ENCODE measurements at places on chromosomes 5 and 9.

DNA sequence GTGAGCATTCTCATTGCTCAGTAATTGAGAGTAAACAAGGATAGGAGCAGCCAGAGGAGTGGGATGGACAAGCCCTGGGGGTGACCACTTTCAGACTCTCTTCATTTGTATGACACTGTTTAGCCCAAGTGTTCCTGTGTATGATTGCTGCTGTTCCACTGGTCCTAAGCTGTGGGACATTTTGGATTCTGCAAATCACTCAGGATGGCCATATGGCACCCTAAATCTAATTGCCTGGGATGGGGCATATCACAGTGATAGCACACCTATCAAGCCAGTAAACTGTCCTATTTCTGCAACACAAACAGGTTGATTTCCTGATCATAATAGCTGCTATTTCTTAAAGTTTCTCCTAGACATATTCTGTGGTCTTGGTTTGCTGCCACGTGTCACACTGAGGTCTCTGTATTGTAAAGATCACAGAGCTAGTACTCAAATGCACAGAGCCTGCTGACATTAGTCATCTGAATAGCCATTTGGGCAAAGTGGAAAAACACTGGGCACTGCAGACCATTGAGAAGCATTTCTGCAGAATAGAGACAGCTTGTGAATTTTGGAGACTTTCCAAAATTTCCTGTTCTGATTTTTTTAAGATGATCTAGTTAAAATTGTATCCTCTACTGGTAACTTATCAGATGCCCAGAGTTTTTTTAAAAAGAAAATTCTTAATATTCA, 320.2 kb downstream of the RFX3 start:
- no peak for DNase-seq

DNA sequence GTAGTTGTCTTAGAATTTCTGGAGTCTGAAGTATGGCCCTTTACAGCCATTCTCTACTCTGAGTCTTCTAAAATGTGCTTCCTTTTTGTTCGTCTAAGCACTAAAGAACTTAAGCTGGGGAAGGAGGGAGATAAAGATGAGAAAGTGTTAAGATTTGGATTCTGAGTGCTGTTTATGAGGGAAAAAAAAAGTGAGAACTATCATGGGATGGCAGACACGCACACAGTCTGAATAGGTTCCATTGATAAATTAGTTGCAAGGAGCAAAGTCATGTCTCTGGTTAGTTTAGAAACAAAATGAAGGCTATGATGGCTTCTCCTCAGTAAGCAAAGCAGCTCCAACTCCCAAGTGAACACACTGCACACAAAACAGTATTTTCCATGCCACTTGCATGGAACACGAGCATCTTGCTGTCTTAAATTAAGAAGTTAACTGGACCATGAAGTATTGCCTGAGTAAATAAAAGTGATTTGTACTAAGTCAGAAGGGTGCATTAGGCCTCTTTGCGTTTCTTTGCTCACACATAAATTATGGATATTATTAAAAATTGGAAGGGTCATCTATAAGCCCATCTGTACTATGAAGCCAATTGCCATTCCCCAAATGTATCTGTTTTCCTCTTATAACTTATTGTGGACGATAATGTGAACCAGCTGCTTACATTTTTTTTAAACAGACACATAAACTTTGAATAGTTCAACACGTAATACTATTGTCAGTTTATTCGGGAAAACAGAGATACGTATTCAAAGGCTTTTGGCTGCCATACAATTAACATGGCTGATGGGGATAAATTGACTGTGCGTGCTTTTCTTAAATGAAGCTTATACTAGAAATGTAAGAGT, 199.3 kb downstream of the SGCD start:
- DNase-seq, result no peak

GRCh38 chr5:118314931-118315330, 673.4 kb downstream of the DTWD2 start:
- DNase-seq, result no peak

DNA sequence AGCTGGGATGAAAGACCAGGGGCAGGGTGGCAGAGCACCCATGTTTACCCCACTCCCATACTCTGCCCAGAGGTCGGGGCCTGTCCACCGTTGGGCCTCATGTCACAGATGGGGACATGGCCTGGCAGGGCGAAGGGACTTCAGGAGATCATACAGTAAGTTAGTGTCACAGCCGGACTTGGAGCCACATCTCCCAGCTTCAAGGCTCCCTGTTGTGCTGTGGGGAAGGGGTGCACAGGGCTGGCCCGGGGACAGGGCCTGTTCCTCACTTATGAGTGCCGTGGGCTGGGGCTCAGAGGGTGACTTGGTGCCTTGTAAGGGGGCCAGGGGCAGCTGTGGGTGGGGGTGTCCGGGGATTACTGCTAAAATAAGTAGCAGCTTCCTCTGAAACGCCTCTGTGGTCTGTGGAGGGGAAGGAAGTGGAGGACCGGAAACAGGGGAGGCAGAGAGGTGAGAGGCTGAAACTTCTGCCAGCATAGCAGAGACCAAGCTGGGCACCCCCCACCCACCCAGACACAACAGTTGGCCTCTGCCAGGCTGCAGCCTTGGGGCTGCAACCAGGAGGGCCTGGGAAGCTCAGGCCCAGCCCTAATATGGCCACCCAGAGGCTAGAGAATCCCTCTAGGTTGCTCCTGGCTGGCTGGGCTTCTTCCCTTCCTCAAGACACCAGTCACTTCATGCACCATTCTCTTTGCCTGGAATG, 41.1 kb upstream of the NEK6 start:
- peak; percentile 96 for DNase-seq

DNA sequence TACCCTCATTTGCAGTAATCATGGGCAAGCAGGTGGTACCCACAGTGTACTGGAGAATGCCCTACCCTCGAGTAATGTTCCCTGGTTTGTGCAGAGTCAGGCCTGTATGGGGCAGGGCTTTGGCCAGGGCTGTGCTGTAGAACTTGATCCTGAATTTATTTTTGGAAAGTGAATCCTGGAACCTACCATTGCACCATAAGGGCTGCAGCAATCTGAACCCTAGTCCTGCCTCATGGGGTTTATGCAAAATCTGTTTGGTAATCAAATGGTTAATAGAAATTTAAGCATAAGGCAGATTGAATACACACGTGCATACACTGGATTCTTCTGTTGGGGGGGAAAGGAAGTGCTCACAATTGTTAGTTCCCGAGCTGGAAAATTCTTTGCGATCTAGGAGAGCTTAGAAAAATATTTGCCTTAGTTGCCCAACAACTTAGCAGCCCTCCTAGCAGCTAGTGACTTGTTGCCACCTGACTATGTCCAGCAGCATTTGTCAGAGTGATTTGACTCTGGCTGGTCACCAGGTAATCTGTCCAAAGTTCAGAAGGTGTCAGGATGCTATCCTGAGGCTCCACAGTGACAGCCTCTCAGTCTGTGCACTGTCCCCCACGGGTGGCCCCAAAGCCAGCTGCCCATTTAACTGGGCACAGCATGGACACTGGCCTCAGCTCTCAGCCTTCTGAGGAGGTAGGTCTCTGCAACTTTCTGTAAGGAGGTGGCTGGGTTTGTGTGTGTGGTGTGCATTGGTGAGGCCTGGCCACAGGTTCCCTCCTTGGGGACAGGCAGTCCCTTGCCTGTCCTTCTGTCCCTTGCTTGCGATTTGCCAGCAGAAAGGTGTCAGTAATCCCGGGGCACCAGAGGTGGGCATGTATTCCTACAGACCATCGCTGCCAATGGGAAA, 8.3 kb downstream of the MVB12B start:
- no peak for DNase-seq

DNA sequence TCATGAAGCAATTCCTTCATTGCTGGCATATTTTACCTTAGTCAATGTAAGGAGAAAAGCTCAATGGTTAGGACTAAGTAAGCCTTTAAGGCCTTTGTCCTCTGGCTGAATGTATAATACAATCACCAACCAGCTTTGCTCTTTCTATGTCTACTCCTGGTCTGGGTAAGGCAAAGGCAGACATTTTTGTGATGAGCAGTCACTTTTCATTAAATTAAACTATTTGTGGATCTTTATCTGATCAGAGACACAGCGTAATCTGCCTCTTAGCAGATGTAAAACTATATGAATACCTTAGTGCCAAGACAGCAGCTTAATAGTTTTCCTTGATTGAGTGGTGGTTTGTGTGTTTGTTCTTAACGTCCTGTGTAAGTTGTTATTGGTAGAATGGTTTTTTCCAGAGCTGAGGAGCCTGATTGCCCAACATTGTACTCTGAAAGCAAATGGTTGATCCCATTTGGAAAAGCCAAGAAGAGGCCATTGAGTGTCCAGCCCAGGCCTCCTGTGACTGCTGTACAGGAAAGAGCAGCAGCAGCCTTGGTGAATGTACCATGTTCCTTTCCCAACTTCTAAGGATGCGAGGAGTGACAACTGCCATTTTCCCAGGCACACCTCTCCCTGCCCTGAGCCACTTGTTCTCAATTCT, 16.5 kb upstream of the CXXC5 start:
- DNase-seq, result no peak

DNA sequence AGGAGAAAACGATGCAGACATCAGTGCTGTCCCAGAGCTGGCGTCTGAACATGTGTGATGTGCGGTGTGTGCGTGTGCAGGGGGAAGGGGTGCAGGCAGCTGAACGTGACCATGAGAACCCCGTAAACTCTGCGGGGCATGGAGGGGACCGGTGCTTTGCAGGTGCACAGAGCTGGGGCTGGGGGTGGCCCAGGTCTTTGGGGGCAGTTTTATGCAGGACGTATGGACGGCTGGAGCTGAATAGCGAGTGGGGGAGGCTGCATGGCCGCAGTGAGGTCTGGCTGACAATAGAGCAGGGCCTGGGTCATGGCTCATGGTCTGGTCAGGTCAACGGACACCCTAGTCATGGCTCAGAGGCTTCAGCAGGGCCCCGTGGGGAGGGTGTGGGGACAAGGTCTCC, 3.3 kb upstream of the EXOC3 start:
- peak; percentile 54 for DNase-seq

DNA sequence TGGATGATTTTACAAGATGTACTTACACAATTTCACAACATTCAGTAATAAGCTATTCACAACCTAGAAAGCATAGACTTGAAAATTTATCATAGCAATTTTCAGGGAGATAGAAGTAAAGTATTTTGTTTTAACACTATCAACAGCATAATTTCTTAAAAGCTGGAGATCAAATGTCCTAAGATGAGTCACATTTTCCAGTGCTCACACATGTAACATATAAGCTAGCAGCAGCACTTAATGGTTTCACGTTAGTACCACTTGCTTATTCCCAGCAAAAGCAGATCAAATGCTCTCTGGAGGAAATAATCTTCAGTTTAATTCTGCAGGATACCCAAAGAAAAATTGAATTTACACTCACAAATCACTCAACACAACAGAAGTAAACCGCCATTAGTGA, 6.5 kb downstream of the OR13C8 start:
- no peak for DNase-seq

DNA sequence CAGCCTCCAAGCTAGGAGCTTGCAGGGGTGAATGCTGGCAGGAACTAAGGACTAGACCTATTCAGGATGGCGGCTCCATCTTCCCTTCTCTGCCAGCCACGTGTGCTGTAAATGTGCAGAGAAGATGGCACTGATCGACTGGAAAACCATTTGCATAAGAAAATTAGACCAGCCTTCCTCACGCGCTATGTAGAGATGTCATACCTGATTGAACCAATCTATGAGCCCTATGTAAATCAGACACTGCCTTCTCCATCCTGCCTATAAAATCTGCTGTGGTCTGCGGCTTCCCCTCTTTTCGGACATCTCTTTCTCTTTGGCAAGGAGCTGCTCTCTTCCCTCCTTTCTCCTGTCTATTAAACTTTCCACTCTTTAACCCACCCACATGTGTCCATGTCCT, 91.6 kb downstream of the NPR3 start:
- no peak for DNase-seq

- no peak for DNase-seq
Observed at GRCh38 chr5:10680876-10681481, 80.1 kb downstream of the DAP start.

GRCh38 chr9:88927510-88927909, 63.8 kb upstream of the S1PR3 start:
- DNase-seq, result peak; percentile 84

- DNase-seq, result peak; percentile 44
Observed at GRCh38 chr9:27701587-27701986, 128.3 kb upstream of the C9orf72 start.

DNA sequence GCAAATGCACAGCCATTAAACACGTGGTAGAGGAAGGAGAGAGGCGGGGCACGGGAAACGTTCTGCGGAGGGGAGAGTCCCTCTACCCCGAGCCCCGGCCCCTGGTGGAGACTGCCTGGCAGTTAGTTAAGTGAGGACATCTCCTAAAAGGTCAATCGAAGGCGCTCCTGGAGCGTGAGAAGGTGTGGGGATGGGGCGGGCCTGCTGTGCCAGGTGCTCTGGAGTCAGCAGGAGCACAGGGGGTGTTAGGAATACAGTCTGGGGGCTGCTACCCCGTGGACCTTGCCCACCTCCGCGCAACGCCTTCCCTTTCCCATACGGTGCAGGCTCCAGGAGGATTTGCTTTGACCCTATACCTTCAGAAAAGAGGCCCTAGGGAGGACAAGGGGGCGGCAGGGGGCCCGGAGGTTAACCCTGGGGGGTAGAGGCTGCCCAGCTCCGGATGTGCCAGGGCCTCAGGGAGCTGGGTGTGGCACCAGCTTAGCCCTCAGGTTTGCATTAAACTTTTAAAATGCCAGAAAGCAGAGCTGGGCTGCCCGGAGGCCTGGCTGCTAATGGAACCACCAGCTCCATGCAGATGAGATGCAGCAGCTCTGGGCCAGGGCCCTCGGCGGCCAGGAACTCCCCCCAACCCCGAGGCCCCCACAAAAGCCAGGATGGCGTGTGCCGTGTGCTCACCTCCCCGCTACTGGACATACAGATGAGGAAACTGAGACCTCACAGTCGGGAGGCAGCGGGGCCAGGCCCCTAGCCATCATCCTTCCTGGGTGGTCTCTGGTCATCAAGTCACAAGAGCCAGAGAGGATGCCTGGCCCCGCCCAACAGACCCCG, 39.2 kb downstream of the NACC2 start:
- no peak for DNase-seq

DNA sequence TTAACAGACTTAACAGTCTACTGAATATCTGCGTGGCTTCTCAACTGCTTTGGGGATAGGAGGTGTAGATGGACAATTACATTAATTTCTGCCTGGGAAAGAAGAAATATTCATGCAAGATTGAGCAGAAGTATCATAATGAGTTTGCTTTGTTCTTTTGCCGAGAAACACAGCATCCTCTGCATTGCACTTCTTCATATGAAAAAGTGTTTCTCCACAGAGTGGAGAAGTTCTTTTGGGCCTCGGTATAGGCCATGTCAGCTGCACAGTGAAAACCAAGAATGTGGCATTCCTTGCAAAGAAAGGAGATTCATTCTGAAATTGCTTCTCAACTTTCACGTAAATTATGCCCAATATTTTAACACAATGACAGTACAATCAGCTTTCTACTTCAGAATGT, 17.6 kb upstream of the SNX2 start:
- no peak for DNase-seq

- DNase-seq, result peak; percentile 17
Observed at GRCh38 chr5:181151146-181151545, 3.8 kb downstream of the OR2V2 start.

DNA sequence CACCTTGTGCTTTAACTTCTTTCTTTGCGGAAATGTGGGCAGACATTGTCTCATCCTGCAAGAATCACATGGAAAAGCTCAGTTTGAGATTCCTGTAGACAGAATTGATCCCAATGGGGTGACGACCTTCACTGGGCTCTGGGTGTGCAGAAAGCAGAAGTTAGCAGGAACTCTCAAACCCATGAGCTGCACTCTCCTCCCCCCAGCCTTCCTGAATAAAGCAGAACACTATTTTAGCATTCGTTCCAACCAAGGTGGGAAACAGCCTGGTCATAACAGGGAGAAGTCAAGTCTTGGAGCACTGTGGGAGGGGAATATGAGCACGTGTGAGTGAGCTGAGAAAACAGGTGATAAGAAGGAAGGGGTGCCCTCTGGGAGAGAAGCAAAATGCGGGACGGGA, 87.4 kb upstream of the FER start:
- peak; percentile 11 for DNase-seq

Data from NB4 (cell line).